ENCODE measurements at places on chromosomes 16 and 17.

GRCh38 chr17:5424909-5425308 is 4.9 kb downstream of the RPAIN start:
- no peak for DNase-seq

DNA sequence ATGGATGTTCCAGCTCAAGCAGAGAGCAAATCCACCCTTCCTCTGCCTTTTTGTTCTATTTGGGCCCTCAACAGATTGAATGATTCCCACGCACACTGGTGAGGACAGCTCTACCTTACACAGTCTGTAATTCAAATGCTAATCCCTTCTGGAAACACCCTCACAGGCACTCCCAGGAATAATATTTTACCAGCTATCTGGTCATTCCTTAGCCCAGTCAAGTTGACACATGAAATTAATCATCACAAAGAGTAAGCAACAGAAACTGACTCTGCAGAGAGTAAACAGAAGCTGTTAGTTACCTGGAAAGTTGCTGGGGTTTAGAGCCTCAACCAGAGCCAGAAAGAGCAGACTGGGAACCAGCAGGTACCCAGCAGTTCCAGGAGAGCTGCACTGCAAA is 75.5 kb upstream of the MMP2 start:
- no peak for DNase-seq

DNA sequence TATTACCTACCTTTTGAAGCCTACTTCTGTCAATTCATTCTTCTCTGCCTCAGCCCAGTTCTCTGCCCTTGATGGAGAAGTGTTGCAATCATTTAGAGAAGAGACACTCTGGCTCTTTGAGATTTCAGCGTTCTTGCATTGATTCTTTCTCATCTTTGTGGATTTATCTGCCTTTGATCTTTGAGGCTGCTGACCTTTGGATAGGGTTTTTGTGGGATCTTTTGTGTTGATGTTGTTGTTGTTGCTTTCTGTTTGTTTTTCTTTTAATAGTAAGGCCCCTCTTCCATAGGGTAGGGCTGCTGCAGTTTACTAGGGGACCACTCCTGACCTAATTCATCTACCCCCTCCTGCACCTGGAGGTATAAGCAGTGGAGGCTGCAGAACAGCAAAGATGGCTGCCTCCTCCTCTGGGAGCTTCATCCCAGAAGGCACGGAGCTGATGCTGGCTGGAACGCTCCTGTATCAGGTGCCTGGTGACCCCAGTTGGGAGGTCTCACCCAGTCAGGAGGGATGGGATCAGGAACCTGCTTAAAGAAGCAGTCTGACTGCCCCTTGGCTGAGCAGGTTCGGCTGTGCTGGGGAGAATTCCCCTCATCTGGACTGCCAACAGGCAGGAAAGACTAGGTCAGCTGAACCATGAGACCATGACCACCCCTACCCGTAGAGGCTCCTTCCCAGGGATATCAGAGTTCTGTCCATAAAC is 28.0 kb downstream of the NFATC3 start:
- DNase-seq, result no peak

DNA sequence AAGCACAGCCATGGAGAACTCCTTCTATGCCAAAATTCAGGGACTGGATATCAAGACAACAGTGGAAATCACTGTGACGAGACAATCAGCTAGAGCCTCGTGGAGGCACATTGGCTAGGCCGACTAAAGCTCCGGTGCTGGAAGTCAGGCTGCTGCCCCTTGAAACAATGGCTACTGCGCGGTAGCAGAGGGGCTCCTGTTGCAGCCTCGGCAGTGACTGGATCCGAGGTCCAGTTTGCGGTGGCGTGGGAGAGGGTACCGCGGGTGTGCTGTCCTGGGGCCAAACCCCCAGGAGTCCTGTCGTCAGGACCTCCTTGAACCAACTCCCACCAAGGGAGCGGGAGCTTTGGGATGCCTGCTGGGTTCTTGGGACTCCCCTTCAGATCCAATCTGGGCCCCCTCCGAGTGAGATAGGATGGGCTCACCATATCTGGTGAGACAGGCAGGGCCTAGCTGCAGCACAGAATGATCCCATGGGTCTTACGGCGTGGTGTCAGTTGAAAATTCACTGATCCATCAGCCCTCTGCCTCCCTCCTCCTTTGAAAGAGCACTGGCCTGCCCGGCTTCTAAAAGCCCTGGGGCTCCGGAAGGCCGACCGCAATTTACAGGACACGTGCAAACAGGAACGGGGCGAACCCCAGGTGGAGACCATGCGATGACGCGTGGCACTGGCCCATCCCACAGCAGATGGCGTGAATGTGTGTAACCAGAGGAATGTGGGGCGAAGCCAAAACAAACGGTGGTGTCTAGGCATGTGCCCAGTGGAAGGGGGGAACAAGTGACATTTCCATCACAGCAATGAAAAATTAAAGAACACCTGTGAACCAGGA is 15.8 kb upstream of the KCNJ18 start:
- no peak for DNase-seq

DNA sequence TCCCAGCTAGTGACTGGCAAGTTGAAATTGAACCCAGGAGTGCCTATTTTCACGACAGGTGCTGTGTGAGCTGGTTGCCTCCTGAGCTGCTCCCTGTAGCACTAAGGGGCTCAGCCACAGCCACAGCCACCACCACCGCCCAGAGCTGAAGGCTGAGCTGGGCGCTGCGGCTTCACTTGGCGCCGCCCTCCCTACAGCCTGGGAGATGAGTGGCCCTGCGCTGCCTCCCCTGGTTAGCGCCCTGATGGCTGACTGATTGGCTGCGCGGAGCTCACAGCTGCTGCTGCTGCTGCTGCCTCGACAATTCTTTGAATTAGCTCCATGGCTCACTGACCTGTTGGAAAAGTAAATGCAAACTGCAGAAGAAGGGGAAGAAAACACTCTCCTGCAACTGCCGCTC is 91.8 kb upstream of the TMEM132E start:
- no peak for DNase-seq

DNA sequence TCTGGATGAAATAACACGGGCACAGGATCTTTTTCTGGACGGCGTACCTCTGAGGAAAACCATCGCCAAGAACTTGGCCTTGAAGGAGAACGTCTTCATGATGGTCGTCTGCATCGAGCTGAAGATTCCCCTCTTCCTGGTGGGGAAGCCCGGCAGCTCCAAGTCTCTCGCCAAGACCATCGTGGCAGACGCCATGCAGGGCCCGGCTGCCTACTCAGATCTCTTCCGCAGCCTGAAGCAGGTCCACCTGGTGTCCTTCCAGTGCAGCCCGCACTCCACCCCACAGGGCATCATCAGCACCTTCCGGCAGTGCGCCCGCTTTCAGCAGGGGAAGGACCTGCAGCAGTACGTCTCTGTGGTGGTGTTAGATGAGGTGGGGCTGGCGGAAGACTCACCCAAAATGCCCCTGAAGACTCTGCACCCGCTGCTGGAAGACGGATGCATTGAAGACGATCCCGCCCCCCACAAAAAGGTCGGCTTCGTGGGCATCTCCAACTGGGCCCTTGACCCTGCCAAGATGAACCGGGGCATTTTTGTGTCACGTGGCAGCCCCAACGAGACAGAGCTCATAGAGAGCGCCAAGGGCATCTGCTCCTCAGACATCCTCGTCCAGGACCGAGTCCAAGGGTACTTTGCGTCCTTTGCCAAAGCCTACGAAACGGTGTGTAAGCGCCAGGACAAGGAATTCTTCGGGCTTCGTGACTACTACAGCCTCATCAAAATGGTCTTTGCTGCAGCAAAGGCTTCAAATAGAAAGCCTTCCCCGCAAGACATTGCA is 68.3 kb upstream of the ENDOV start:
- DNase-seq, result no peak

DNA sequence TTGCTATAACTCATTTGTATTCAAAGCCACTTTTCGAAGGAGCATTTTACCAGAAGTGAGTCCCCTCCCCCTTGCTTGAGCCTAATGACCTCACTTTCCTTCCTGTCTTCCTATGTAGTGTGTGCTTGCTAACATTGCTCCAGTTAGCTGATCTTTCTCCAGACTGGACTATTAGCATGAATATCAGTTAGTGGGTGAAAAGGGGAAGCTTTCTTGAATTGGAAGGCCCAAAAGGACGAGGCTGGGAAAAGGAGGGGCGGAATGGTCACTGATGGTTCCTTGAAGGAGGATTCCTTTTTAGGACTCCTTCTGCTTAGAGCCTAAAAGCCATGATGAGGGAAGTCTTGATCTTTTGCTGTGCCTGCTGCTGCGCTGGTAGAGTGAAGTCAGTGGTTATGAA is 11.9 kb downstream of the MAP3K3 start:
- no peak for DNase-seq

GRCh38 chr16:49884033-49885015 is 28.4 kb upstream of the ZNF423 start:
- DNase-seq, result no peak

DNA sequence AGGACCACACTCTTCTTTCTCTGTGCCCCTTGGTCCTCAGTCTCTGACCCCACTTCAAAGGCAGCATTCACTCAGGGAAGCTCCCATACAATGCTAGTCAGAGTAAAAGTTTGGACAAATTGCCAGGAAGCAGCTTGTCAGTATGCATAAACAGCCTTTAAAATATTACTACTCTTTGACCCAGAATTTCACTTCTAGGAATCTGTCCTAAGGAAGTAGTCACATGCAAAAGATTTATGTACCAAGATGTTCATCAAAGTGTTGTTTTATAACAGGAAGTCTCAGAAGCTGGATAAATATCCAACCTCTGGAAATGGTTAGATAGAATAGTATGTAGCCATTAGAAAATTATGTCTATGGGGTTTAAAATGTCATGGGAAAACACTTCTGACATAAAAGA is 31.0 kb downstream of the MAPT start:
- no peak for DNase-seq

DNA sequence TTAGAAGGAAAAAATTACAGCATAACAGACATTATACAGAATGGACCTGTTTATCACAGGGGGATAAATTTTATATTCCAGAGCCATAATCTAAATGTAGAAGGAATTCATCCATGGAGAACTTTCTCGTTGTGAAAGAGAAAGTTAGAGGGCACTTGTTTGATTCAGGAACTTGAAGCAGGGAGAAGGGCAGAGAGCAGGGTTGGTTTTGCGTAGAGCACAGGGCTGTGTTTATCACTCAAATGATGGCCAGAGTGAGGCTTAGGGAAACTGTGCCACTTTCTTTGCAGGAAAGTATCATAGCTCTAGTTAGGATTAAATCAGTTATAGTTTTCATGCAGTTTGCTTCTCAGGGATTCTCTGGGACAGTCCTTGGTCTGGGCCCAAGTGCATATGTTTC is 29.1 kb upstream of the MED13 start:
- no peak for DNase-seq

GRCh38 chr16:10180042-10180770 is 2.0 kb downstream of the GRIN2A start:
- DNase-seq, result no peak

- DNase-seq, result no peak
Measured at GRCh38 chr16:25893332-25893731, 201.6 kb downstream of the HS3ST4 start.

- DNase-seq, result no peak
Measured at GRCh38 chr17:18177722-18178121, 5.9 kb upstream of the ALKBH5 start.

GRCh38 chr16:57593021-57593420 is 35.4 kb upstream of the ADGRG1 start:
- DNase-seq, result no peak

GRCh38 chr16:82116535-82116934 is 53.5 kb downstream of the MPHOSPH6 start:
- DNase-seq, result no peak

GRCh38 chr16:28324235-28324886 is 32.0 kb downstream of the SBK1 start:
- no peak for DNase-seq

DNA sequence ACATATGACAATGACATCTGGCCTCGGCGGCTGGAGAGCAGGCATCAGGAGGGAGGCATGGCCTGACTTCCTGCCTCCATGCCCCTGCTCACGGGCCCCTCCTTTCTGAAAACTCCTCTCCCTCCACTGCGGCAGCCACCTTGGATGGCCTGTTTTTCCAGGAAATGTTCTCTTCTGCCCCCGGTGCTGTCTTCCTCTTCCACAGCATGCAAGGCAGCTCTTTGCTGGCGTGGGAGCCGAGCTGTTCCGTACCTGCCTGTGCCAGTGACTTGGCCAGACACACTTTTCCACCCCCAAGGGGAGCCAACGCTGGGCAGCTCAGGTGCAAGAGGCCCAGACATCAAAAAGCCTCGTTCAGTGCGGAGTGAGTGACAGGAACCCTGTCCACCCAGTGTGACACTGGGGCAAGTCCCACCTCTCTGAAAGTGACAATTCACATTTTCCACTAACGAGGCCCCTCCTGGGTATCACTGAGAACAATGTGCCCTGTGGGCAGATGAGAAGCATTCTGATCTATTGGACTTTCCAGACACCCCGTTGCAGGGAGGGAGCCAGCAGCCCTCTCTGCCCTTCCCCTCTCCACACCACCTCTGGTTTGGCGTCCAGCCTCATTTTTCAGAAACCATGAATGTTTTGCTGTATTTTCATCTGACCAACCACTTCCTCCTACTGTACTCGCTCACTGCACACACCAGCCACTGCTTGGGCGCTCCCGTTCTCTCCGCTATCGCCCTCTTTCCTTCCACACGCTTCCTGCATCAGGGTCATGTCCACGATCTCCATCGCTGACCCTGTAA is 31.2 kb downstream of the NSMCE1 start:
- peak; percentile 53 for DNase-seq

DNA sequence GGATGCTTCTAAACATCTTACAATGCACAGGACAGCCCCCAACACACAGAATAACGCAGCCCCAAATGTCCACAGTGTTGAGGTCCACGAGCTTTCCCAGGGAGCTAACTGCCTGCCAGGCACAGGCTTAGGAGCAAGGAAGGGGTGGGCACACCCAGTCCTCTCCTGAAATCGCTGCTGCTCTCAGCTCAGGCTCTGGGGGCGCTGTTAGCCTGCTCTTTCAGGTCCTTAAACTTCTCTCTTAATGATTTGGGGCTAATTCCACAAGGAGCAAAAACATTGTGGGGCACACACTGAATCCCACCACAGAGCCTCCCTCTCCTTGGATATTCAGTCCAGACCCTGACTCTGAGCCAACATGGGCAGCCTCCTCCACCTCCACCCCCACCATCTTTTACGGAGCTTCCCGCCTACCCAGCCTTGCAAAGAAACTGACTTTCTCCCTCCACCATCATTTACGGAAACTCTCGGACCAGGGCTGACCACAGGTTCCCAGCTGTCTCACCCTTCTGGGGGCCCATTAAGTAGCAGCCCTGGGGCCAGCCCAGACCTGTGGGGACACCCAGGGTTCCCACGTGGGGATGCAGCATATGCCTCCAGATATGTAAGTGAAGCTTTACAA is 1.1 kb downstream of the CD300H start:
- DNase-seq, result no peak

DNA sequence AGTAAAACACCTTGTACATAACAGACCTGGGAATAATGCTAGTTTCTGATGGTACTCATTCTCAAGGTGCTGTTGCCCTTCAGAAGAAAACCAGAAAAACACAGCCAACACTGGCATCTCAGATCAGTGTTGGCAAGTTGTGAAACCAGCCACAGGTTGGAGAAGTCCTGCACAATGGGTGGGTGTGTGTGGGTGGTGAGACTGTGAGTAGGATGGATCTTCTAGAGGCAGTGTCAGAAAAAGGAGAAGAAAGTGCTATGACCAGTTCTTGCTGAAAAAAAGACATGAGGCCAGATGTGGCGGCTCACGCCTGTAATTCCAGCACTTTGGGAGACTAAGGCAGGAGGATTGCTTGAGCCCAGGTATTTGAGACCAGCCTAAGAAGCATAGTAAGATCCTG is 35.2 kb upstream of the SMIM36 start:
- DNase-seq, result no peak

Data from T-helper 1 cell (primary cell).